G401 (cell line): ENCODE measurements at places on chromosomes 1 and 21.

DNA sequence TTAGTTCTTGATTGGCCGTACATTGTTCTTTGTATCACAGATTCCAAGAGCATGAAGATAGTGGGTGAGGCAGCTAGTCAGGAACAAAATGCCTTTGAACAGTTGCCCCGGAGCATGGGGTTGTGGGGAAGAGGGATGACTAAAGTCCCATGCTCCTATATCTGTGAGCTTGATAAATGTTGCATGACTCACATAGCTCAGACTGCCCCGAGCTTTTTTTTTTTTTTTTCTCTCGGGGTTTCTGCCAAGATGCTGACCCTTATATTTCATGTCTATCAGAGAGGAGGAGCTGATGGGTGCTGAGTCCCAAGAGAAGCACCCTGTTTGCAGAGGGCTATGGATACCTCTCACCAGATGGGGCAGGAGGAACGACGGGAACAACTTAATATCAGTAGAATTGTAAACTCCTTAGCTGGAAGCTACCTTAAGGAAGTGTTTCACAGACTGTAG is 40.6 kb downstream of the SRRM1 start:
- DNase-seq, result no peak

DNA sequence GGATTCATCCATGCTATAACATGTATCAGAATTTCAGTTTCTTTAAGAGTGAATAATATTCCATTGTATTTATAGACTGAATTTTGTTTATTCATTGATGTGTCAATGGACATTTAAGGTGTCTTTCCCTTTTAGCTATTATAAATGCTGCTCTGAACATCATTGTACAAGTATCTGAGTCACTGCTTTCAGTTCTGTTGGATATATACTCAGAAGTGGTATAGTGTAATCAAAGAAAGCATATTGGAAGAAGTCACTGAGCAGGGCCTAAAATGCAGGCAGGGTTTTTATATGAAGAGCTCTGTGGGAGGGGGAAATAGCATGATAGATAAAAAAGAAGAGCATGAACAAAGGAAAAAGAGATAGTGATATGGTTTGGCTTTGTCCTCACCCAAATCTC is 22.5 kb downstream of the TYW3 start:
- no peak for DNase-seq

- DNase-seq, result no peak
These were observed 26.5 kb downstream of the ZNF362 start for GRCh38 chr1:33282791-33283190.

DNA sequence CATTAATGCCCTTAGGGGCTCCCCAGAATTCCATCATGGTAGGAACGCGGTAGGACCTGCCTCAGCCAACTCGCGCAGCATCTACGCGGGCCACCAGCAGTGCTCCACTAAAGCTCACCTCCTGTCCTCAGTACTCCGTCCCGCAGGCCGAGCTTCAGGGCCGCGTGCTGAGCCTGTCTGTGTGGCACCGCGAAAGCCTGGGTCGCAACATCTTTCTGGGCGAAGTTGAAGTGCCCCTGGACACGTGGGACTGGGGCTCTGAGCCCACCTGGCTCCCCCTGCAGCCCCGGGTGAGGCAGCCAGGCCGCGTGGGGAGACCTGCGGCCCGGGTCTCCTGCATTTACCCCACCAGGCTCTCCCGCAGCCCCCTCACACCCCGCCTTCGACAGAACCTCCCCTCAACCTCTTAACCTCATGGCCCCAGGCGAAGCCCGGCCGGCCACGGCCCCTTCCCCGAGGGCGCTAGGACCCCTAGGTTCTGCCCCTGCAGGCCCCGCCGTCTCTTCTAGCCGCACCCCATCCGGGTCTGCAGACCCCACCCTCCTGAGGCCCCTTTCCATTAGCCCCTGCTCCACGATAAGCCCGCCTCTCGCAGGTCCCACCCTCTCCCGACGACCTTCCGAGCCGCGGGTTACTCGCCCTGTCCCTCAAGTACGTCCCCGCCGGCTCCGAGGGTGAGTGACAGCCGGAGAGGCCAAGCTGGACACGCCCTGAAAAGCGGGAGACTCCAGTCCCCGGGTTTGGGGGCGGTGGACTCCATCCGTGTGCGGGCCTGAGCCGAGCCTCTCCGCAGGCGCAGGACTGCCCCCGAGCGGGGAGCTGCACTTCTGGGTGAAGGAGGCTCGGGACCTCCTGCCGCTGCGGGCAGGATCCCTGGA is 9.1 kb downstream of the SYTL1 start:
- peak; percentile 62 for DNase-seq

GRCh38 chr1:66533804-66534740 is at the start of gene SGIP1:
TSS of gene SGIP1 (plus strand) at chr1:66534153. CDS start at chr1:66534359, 206 bp downstream.
- peak; percentile 95 for DNase-seq

- no peak for DNase-seq
These were observed 34.1 kb downstream of the CDCP2 start for GRCh38 chr1:54118704-54119103.

DNA sequence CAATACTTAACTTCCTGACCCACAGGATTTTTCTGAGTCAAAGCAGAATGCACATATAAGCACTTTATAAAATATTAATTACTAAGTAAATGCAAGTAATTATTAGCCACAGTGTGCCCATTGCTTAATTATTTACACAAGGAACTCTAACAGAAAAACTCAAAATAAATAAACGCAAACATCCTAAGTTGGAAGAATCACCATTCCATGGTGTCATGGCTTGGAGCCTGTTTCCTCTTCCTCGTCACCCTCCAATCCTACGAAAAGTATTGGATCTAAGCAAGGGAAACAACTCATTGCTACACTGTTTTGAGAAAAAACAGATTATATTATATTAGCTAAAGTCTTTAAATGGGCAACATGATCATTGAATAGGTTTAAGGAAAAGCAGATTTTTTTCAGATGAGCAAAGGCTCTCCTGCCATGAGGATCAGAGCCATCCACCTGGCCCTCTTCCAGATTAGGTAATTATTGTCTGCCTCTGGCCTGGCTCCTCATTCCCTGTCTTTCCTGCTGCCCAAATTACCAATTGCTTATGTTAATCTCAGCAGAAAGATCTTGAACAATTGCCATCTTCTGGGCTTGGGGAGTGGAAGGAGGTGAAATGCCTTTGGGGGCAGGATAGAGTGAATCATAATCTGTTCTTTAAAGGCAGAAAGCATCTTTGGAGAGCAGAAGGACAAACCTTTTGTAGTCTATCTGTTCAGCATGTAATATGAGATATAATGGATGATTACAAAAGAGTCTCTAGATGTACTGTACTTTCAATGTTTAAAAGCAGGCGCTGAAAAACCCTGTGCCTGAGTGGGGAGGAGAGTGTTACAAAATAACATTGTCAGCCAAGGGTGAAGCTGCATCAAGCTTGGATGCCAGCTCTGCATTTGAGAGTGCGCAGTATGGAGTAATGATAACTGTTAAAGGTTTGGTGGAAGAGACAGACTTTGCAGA is 121.2 kb downstream of the DUSP10 start:
- no peak for DNase-seq

DNA sequence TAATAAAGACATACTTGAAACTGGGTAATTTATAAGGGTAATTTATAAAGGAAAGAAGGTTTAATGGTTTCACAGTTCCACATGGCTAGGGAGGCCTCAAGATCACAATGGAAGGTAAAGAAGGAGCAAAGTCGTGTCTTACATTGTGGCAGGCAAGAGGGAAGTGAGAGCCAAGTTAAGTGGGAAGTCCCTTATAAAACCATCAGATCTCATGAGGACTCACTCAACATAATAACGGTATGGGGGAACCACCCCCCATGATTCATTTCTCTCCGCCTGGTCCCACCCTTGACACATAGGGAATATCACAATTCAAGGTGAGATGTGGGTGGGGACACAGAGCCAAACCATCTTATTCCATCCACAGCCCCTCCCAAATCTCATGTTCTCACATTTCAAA is 76.8 kb upstream of the ZNF678 start:
- DNase-seq, result no peak

DNA sequence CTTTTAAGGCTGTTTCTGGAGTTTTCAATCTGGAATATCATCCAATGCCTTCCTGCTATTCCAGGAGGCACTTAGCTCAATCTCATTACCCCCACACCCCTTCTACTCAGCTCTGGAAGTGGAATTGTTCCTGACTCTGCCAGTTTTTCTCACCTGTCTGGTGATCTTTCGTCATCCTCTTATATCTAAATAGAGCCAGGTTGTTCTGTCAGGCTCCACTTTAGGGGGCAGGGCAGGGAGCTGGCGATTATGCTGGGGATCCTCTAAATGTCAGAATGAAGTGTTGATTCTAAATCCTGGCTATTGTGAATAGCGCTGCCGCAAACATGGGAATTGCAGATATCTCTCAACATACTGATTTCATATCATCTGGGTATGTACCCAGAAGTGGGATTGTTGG is 63.6 kb upstream of the ETV3 start:
- DNase-seq, result no peak

GRCh38 chr1:110675060-110675791 is 486 bp upstream of the KCNA3 start:
- peak; percentile 68 for DNase-seq

GRCh38 chr1:46221749-46222148 is 18.6 kb downstream of the LURAP1 start:
- DNase-seq, result no peak
